DND-41 (cell line): ENCODE measurements at places on chromosomes 4 and X.

- H3K27me3 ChIP-seq = no peaks in the 10 kb centered on the region
- no peaks in the 10 kb centered on the region for H3K36me3 ChIP-seq
- DNase-seq = no peak
- H3K4me1 ChIP-seq = no peaks in the 10 kb centered on the region
- no peak overlapping the region for H3K4me3 ChIP-seq
These were observed 683.6 kb upstream of the TENM3 start for GRCh38 chr4:181559637-181560036.

DNA sequence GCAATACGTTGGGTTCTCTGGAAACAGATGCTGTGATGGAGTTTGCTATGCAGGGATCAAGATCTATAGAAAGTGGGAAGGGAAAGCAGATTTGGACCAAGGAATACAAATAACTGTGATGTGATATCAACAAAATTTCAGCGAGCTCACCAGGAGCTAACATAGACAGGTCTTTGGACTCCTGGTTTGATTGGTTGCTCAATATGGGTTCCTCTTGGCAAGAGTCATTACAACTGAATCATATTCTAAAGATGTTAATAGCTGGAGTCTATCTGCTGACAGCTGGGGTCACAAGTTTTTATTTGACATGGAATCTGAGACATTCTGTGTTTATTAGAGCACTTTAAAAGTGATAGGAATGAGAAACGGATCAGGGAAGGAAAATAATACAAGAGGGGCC, 637.6 kb upstream of the GNPDA2 start:
- H3K4me3 ChIP-seq = no peak overlapping the region
- H3K27ac ChIP-seq = no peak overlapping the region
- H3K4me1 ChIP-seq = no peaks in the 10 kb centered on the region
- H3K27me3 ChIP-seq = no peaks in the 10 kb centered on the region

GRCh38 chr4:174198828-174199227, 84.6 kb downstream of the FBXO8 start:
- H3K4me3 ChIP-seq = no peak overlapping the region
- H3K27me3 ChIP-seq = peaks cover 5% of the 10 kb centered on the region
- H3K36me3 ChIP-seq = no peaks in the 10 kb centered on the region
- H3K4me1 ChIP-seq = no peaks in the 10 kb centered on the region
- DNase-seq = no peak
- no peak overlapping the region for H3K27ac ChIP-seq

DNA sequence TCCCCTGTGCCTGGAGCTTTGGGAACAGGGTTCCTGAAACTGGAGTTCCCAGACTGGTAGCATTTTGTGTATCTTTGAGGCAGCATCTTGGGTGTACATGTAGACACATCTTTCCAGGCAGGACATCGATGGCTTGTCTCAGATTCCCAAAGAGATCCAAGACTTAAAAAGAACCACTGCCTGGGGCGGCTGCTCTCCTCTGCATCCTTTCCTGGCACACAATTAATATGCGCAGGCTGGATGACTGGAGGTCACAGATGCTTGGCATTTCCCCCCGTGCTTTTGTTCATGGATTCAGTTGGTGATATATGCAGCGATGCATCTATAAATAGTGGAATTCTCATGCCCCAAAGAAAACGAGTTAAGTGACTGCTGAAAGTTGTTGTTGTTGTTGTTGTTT, 80.5 kb downstream of the CLDN34 start:
- H3K27me3 ChIP-seq = no peaks in the 10 kb centered on the region
- H3K27ac ChIP-seq = no peak overlapping the region
- no peaks in the 10 kb centered on the region for H3K4me1 ChIP-seq
- no peak overlapping the region for H3K4me3 ChIP-seq
- no peaks in the 10 kb centered on the region for H3K36me3 ChIP-seq
- DNase-seq = no peak

GRCh38 chr4:172688534-172688933, 480.1 kb upstream of the GALNT7 start:
- H3K4me3 ChIP-seq = no peak overlapping the region
- DNase-seq = no peak
- H3K4me1 ChIP-seq = no peaks in the 10 kb centered on the region
- H3K27ac ChIP-seq = no peak overlapping the region
- H3K27me3 ChIP-seq = no peaks in the 10 kb centered on the region

- no peak overlapping the region for H3K27ac ChIP-seq
- peaks cover 10% of the 10 kb centered on the region; the same call in 1 of the 2 replicates for H3K4me1 ChIP-seq
- no peaks in the 10 kb centered on the region for H3K36me3 ChIP-seq
- DNase-seq = no peak
- H3K27me3 ChIP-seq = no peaks in the 10 kb centered on the region
These were observed 45.5 kb downstream of the TSPAN7 start for GRCh38 chrX:38606821-38607220.

DNA sequence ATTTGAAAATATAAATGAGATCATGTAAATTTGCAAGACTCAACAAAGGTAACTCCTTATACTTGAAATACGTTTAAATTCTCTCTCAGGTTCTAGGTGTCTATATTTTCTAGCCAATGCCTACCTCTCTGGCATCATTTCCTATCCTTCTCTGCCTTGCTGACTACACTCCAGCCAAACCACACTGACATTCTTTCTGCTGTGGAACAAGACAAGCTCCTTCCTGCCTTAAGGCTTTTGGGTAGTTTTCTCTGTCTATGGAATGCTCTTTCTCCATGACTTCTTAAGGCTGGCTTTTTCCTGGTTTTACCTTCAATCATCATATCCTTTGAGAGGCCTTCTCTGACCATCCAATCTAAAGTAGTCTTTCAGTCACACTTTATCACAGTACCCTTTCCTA, 201.0 kb downstream of the SPRY1 start:
- H3K36me3 ChIP-seq = no peaks in the 10 kb centered on the region
- DNase-seq = no peak
- peaks cover 30% of the 10 kb centered on the region for H3K4me1 ChIP-seq
- H3K27ac ChIP-seq = no peak overlapping the region
- H3K27me3 ChIP-seq = no peaks in the 10 kb centered on the region
- no peak overlapping the region for H3K4me3 ChIP-seq
